AG20443 (cell line): ENCODE measurements at places on chromosomes 12 and 14.

DNA sequence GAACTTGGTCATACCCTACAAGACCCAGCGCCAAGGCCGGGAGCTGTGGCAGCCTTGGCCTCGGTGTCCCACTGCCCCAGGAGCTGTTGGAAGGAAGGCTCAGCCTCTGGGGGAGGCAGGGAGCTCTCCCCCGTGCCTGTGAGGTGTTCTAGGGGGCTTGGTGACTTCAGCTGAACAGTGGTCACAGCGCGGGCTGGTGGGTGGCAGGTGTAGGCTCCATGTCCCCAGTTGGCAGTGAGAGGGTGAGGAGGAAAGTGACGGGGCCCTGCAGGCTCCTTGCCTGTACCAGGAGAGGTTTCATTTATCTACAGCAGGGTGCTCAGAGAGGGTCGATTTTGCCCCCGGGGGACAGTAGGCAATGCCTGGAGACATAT, 47.5 kb downstream of the DLK1 start:
- no peak for DNase-seq

GRCh38 chr12:30045171-30045570, 261.4 kb upstream of the TMTC1 start:
- DNase-seq: no peak

DNA sequence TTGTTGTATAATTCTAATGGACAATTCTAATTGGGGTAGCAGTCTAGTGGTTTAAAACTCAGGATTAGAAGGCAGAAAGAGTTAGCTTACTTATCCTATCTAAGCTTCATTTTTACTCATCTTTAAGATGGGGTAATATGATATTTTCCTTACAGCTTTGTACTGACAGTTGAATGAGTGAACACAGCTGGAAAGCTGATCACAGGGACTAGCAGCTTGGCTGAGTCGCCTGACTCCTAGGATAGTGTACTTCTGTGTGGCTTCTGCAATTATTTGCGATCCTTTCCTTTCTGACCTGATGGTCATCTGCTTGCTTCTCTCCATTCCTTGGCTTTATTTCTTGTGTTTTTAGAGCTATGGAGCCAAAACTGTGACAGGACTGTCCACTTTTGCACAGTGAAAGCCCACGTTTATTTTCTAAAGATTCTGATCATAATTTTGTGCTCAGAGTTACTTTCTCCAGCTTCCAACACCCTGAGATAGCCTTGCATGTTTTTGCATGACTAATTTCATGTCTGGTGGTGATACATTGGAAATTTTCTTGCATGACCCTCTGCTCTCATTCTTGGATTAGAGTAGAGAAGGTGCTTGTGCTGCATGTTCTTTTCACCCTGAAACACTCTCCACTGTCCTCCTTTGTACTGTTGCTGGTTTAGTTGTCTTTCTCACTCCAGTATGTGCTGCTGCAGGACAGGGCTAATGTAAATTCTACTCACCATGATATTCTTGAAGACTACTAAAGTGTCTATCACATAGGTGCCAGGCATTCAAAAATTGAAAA, 377.0 kb upstream of the ATP2B1 start:
- peak; percentile 19 for DNase-seq

GRCh38 chr12:48351022-48351708, 446 bp upstream of the ZNF641 start:
- peak; percentile 81 for DNase-seq

- no peak for DNase-seq
These were observed 5.6 kb downstream of the P2RX7 start for GRCh38 chr12:121138284-121138683.

GRCh38 chr12:70982991-70983390, 62.5 kb upstream of the PTPRR start:
- peak; percentile 29 for DNase-seq

DNA sequence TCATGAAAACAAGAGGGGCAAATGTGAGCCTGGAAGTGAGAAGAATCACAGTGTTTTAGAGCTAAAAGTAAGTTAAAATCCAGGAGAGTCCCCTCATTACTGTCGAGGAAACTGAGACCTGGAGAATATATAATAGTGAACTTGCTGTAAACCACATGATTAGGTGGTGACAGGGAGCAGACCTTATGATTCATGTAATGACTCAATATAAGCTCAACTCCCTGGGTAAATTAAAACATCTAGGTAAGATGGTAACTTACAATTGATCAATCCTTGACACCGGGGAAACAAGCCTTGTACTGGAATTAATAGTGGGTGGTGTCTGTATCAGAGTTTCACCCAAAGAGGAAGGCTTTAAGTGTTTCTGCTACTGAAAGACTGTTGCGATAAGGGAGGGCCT, 269.3 kb downstream of the SNAPC1 start:
- no peak for DNase-seq

DNA sequence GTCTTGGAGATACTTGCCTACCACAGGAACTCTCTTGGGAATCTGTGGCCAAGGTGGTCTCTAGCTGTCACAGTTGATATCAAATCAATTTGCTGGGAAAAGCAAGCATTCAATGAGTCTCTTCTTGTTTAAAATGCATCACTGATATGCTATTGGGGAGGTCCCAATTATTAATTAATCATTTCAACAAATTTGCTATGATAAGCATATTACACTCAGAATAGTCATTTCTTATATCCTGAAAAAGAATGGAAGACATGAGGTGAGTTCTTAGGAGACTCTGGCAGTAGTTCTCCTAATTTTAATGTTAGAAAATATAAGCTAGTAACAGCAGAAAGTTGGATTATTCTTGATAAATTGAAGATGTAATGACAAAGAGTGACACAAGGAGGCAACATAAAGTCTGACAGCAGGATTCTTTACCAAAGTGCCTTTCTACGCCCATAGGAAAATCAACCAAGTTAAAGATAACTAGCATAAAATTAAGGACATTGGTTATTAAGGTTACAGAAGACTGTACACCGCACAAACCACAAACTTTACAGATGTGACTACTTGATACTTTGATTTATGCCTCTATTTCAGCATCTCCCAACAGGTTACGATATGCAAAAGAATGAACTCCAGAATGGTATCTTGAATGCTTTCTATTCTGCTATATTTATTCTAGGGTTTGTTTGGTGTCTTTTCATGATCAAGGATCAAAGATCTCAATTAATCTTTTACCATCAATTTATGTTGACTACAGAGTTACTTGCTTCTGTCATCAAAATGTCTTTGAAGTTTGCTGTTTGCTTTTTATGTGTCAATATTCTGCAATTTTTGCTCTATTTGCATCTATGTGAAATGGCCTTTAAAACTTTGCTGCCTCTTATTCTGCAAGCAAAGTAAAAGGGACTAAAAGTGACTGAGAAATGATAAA, 349.6 kb upstream of the CLEC14A start:
- DNase-seq: no peak

DNA sequence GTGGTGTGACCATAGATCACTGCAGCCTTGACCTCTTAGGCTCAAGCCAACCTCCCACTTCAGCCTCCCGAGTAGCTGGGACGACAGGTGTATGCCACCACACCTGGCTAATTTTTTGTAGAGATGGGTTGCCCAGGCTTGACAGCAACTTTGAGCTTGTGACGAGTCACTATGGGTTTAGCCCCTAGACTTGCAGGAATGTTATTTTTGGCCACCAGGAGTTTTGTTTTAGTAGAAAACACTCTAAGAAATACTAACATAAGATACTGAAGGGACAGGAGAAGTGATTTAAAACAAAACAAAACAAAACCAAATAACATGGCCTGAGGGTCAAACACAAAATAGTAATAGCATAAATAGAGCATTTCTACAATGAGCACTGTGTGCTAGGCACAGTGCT, 26.4 kb downstream of the SETD3 start:
- DNase-seq: peak; percentile 33

GRCh38 chr12:95322326-95322725, 104.7 kb downstream of the VEZT start:
- DNase-seq: no peak

- DNase-seq: no peak
These were observed 35.6 kb downstream of the A2M start for GRCh38 chr12:9079883-9080675.

GRCh38 chr14:64654246-64654900, 49.9 kb upstream of the PLEKHG3 start:
- peak; percentile 66 for DNase-seq

GRCh38 chr14:103725739-103726395, 10.3 kb downstream of the ZFYVE21 start:
- no peak for DNase-seq

- DNase-seq: peak; percentile 90
These were observed 84.2 kb downstream of the GCH1 start for GRCh38 chr14:54818201-54819133.

DNA sequence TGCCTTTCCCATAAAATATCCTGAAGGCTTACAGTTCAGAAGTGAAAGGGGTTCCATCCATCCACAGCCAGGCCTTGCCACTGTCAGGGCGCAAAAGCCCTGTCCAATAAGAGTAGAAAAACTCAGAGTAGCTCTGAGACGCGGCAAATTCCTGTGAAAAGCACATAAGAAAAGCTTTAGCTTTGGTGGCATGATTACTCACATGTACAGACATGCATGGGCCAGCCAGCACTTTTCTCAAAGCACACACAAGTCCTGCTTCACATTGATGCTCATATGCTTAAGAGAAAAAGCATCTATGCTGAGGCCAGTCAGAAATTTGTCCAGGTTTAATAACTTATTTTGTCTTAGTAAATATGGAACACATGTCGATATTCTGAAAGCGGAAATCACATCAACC, 25.5 kb downstream of the CLEC1A start:
- DNase-seq: no peak
